Fibroblast of the conjunctiva (primary cell): ENCODE measurements at places on chromosomes 6 and 20.

- DNase-seq, result no peak
These were observed 31.2 kb upstream of the RPS6KA2 start for GRCh38 chr6:166658115-166658791.

DNA sequence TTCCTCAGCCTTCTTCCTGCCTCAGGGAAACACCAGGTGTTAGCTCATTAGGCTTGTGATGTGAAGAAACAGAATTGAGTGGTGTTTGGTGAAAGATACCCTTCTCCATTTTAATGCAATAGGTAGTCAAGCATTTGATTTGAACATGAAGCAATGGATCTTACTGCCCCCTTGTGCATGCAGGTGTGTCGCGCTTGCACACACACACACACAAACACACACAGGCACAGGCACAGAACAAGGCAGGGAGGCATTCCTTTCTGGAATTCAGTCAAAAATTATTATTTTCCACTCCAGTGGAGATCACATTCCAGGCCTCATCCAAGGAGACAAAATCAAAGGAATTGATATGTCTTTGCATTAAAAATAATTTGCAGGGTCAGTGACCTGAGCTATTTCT lies 667.0 kb upstream of the MARCKS start:
- no peak for DNase-seq

DNA sequence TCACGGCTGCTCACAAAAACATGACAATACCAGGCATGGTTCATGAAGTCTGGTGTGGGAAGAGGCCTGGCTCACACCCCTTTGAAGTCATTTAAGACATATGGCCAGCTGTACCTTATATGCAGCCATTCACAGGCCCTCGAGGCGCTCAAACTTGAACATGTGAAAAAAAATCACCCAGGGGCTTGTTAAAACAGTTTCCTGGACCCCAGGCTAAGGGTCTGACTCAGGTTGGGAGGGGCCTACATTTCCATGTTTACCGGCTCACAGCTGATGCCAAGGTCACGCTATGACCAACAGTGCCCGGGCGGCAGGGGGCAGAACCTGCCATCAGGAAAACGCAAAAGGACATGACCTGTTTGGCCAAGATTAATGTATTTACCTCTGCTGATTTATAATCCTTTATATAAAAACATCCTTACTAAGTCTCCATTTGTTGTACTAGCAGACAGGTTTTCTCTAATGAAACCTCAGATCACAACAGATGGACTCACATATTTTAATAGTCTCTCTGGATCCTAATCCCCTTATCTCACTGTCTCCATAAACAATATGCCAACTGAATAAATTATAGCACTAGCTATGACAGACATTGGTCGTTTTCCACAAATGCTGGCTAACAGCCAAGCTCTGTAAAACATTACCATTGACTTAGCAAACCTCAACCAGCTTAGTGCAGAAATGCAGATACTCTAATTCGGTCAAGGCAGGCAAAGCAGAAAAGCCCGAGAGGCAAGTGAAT lies 19.9 kb downstream of the EZR start:
- no peak for DNase-seq

DNA sequence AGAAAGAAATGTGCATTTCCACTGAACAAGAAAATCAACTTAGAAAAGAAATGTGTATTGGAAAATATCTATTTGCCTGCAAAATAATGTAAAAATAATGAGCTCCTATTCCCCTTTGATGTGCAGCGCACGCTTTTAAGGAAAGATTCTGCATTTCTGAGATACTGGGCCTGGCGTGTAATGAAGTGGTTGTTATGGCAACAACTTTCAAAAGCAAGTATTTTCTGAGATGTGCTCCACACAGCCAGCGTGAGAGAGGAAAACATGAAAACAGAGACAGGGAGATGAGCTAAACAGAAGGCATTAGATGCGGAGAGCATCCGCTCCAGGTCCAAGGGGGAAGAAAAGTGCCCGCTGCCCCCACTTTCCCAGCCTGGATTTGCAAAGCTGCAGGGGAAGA lies 39.1 kb upstream of the GTSF1L start:
- DNase-seq, result no peak

GRCh38 chr6:30885481-30885998 lies 1.2 kb downstream of the DDR1 start:
- DNase-seq, result no peak
